Esophagus muscularis mucosa (tissue), 4 donors: ENCODE measurements at places on chromosomes 3 and 15. TPM values are rescaled to one million over a fixed set of nuclear protein-coding genes. Genes with fewer than 3 reads are reported as not detected.

Gene MCF2L2
- 1.6 TPM for total RNA-seq

Gene RUBCN
- 76.7 TPM for total RNA-seq

Gene THRB
- total RNA-seq, result 31.5 TPM

Gene SLC2A2
- total RNA-seq, result not detected

Gene OR5K4
- not detected for total RNA-seq

Gene SNX22
- total RNA-seq, result not detected

Gene ZDHHC3
- total RNA-seq, result 64.8 TPM

Gene UNC13C
- 4.2 TPM for total RNA-seq

Gene GCSAM
- total RNA-seq, result not detected

Gene GPR27
- total RNA-seq, result 4.3 TPM

- DNase-seq, result no peak
- no peaks in the 10 kb centered on the region for H3K36me3 ChIP-seq
- H3K4me3 ChIP-seq, result peak overlapping the region; percentile 97
Measured at GRCh38 chr3:15860014-15860934, 62.5 kb upstream of the ANKRD28 start.

GRCh38 chr15:61689067-61689466 lies 371.2 kb downstream of the VPS13C start:
- H3K36me3 ChIP-seq, result no peaks in the 10 kb centered on the region
- H3K27me3 ChIP-seq, result no peaks in the 10 kb centered on the region
- no peak overlapping the region for H3K27ac ChIP-seq
- no peaks in the 10 kb centered on the region for H3K4me1 ChIP-seq
- H3K4me3 ChIP-seq, result no peak overlapping the region

GRCh38 chr3:117926819-117927218 lies 1107.8 kb downstream of the IGSF11 start:
- no peaks in the 10 kb centered on the region for H3K36me3 ChIP-seq
- H3K4me3 ChIP-seq, result no peak overlapping the region
- no peak overlapping the region for H3K27ac ChIP-seq
- no peak for DNase-seq
- H3K27me3 ChIP-seq, result no peaks in the 10 kb centered on the region
- H3K4me1 ChIP-seq, result no peaks in the 10 kb centered on the region

GRCh38 chr15:76149291-76149915 lies 89.6 kb downstream of the TMEM266 start:
- no peak overlapping the region for H3K4me3 ChIP-seq
- no peaks in the 10 kb centered on the region for H3K36me3 ChIP-seq
- H3K27ac ChIP-seq, result no peak overlapping the region
- H3K4me1 ChIP-seq, result peaks cover 34% of the 10 kb centered on the region
- DNase-seq, result no peak

GRCh38 chr3:72266016-72266370 lies 481.0 kb upstream of the PROK2 start:
- DNase-seq, result no peak
- H3K27ac ChIP-seq, result no peak overlapping the region
- no peaks in the 10 kb centered on the region for H3K27me3 ChIP-seq
- peaks cover 33% of the 10 kb centered on the region for H3K4me1 ChIP-seq

DNA sequence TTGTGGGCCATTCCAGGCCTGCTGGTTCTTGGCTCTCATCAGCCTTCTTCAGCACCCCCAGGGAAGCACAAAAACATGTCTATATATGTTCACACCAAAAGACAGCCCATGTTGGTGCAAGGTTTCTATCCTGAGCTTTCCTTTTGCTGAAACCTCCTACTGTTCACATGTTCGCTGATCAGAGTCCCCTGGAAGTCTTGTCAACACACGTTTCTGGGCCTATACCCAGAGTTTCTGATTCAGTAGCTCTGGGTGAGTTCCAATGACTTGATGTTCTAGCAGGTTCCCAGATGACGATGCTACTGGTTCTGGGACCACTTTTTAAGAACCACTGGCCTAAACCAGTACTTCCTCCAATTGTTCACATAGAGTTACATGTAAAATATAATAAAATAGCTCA lies 46.0 kb downstream of the SUCNR1 start:
- H3K27ac ChIP-seq, result no peak overlapping the region
- no peak for DNase-seq
- no peak overlapping the region for H3K4me3 ChIP-seq
- no peaks in the 10 kb centered on the region for H3K36me3 ChIP-seq
- H3K27me3 ChIP-seq, result no peaks in the 10 kb centered on the region
- no peaks in the 10 kb centered on the region for H3K4me1 ChIP-seq

DNA sequence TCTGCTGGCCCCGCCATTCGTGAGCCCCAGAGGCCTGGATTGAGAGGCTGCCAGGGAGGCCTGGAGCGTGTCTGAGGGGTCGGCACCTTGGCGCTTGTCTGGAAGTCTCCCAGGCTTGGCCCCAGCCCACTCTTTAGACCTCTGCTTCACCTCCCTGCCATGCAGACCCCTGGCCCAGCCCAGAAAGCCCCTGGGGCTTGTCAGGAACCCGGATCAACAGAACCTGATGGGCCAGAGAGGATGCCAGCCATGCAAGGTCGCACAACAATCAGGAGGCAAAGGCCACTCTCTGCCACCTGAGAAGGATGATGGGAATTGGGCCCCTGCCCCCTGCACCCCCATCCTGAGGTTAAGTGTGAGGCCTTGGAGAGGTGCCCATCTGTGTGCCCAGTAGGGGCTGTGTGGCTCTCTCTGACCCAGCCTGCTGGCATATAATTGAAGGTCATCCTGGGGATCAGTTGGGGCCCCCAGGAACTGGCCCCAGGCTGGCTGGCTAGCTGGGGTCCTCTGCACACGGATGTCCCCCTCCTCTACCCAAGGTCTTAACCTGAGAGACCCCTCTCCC lies 103.3 kb upstream of the SLC6A6 start:
- DNase-seq, result no peak
- no peak overlapping the region for H3K4me3 ChIP-seq
- no peaks in the 10 kb centered on the region for H3K27me3 ChIP-seq
- H3K4me1 ChIP-seq, result peaks cover 24% of the 10 kb centered on the region
- peak overlapping the region; percentile 65 for H3K27ac ChIP-seq

DNA sequence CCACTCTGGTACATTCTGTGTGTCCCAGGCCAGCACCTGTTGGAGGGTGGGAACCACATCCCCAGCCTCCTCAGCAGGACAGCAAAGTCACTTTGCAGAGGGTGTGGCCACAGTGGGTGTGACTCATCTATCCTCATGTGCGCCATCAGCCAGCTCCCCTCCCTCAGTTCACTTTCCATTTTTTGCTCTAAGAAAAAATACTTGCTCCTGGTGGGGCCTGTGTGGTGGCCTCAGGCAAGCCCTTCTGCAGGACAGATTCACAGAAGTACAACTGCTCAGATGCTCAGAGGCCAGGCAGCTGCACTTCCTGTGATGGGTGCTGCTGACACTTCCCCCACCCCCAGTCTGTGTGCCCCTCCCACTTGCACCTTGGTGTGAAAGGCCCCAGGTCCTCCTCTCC lies 78.3 kb upstream of the ALDH1L1 start:
- H3K27me3 ChIP-seq, result no peaks in the 10 kb centered on the region
- H3K4me1 ChIP-seq, result peaks cover 11% of the 10 kb centered on the region
- H3K27ac ChIP-seq, result no peak overlapping the region
- H3K4me3 ChIP-seq, result no peak overlapping the region
- no peaks in the 10 kb centered on the region for H3K36me3 ChIP-seq

GRCh38 chr3:118231578-118231977 lies 803.1 kb downstream of the IGSF11 start:
- H3K27ac ChIP-seq, result no peak overlapping the region
- no peaks in the 10 kb centered on the region for H3K4me1 ChIP-seq
- H3K36me3 ChIP-seq, result no peaks in the 10 kb centered on the region

DNA sequence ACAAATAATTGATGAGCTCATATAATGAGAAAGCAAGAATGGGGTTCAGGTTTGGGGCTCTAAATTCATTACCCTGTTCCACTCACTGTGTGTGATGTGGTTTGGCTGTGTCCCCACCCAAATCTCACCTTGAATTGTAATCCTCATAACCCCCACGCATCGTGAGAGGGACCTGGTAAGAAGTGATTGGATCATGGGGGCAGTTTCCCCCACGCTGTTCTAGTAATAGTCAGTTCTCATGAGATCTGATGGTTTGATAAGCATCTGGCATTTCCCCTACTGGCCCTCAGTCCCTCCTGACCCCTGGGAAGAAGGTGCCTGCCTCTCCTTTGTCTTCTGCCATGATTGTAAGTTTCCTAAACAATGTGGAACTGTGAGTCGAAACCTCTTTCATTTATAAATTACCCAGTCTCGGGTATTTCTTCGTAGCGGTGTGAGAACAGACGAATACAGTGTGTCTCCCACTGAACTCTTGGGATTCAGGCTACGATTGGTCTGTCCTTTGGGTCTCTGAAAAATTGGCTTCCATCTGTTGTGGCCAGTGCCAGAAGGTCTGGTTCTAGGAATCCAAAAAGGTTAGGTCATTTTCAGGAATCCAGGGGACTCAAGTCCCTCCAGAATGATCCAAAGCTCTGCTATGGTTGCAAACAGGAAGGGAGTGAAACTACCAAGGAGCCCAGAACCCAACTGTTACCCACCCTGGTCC lies 87.7 kb downstream of the XXYLT1 start:
- H3K27me3 ChIP-seq, result no peaks in the 10 kb centered on the region
- peak overlapping the region; percentile 35 for H3K27ac ChIP-seq
- no peaks in the 10 kb centered on the region for H3K36me3 ChIP-seq
- peaks cover 56% of the 10 kb centered on the region for H3K4me1 ChIP-seq
- DNase-seq, result no peak

GRCh38 chr15:34339946-34340345 lies 2.4 kb upstream of the SLC12A6 start:
- peaks cover 40% of the 10 kb centered on the region for H3K4me1 ChIP-seq
- H3K4me3 ChIP-seq, result no peak overlapping the region
- no peak overlapping the region for H3K27ac ChIP-seq
- H3K36me3 ChIP-seq, result no peaks in the 10 kb centered on the region
- H3K27me3 ChIP-seq, result no peaks in the 10 kb centered on the region

GRCh38 chr3:121481106-121481880 lies 64.5 kb downstream of the POLQ start:
- no peaks in the 10 kb centered on the region for H3K27me3 ChIP-seq
- H3K36me3 ChIP-seq, result no peaks in the 10 kb centered on the region
- no peak overlapping the region for H3K27ac ChIP-seq
- no peak overlapping the region for H3K4me3 ChIP-seq
- H3K4me1 ChIP-seq, result no peaks in the 10 kb centered on the region
- no peak for DNase-seq

GRCh38 chr15:28914483-28915023 lies 28.8 kb downstream of the APBA2 start:
- H3K4me1 ChIP-seq, result no peaks in the 10 kb centered on the region
- no peaks in the 10 kb centered on the region for H3K27me3 ChIP-seq
- H3K4me3 ChIP-seq, result no peak overlapping the region
- H3K27ac ChIP-seq, result no peak overlapping the region
